ENCODE measurements at places on chromosomes 7 and 10.
A peak's percentile ranks its signal among the peaks of the same experiment; 100 is the strongest.

DNA sequence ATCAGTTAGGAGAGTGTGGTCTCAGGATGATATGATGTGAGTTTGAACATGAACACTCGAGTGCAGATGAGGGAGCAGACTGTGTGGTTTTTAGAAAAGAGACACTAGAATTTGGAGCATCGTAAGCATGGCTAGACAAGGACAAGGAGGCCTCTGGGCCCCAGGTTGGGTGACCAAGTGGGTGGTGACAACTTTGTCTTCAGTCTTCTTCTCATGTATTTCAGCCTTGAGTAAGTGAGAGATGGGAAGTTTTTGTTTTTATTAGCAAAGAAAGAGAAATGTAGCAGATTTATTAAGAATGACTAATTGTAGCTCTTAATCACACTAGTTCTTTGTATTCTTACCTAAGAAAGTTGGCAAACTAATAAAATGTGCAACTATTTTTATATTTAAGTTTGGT, 16.3 kb downstream of the TES start:
- DNase-seq, result no peak

- peak; percentile 85 for DNase-seq
These were observed 20.5 kb upstream of the PPP1R3C start for GRCh38 chr10:91653219-91653870.

GRCh38 chr10:58164517-58164916, 103.2 kb downstream of the IPMK start:
- no peak for DNase-seq

DNA sequence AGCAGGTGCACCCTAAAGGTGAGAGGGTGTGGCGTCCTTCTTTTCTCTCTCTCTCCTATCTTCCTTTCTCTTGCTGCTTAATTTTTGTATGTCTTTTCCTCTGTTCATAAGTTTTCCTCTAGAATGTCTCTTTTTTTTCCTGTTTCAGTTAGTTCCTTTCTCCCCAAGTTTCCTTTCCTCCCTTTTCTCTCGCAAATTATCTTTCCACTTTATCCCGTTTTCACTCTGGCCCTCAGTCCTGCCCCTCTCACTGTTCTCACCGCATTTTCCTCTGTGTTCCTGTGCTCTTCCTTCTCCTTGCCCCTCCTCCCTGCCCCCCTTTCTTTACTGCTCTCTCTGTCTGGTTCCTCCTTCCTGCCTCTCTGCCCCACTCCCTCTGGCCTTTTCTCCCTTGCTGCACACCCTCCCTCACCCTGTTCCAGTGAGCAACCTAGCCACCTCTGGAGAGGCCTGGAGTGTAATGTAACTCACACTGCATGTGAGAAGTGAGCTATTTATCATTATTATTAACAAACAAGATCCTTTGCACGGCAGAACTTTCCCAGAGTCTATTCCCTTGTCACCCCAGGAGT, 158.5 kb downstream of the C10orf105 start:
- no peak for DNase-seq

- no peak for DNase-seq
These were observed 74.3 kb downstream of the ANKRD7 start for GRCh38 chr7:118298771-118299170.

GRCh38 chr10:266974-267425, 131.7 kb downstream of the ZMYND11 start:
- peak; percentile 75 for DNase-seq

GRCh38 chr7:35477609-35478008, 217.3 kb downstream of the HERPUD2 start:
- DNase-seq, result no peak

GRCh38 chr10:6299743-6300105, 97.0 kb downstream of the PFKFB3 start:
- DNase-seq, result no peak

- DNase-seq, result no peak
These were observed 113.6 kb upstream of the NFE2L3 start for GRCh38 chr7:26038201-26038990.

DNA sequence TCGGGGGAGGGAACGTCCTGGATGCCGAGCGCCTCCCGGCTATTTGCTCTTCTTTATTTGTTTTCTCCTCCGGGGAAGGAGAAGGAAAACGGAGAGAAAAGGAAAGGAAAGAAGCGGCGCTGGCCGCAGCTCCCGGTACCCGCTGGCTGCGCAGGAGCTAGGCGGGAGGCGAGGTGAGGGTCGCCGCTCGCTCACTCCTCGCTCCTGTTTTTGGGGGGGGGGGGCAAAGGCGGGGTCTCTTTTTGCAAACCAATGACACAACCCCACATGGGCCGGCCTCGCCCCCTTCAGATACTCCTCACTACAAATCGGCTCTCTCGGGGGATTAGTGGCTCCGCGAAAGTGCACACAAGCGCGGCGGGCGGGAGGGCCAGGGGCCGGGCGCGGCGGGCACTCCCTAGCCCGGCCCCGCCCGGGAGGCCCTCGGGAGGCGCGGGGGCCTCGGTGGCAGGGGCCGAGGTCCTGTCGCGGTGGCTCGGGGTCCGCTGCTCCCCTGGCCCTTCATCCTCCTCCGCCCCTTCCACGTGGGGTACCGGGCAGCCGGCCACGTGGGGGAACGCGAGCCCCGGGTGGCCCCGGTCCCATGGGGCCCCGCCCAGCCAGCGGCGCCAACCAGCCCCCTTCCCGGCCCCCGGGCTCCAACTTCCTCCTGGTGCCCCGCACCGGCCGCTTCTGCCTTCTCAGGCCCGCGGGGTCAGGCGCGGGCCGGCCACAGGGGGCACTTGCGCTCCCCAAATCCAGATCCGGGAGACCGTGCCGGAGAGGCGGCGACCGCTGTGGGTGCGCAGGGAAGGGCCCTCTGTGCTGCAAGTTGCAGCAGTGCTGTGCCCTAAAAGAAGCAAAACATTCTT, 718 bp upstream of the CTBP2 start:
- peak; percentile 92 for DNase-seq

DNA sequence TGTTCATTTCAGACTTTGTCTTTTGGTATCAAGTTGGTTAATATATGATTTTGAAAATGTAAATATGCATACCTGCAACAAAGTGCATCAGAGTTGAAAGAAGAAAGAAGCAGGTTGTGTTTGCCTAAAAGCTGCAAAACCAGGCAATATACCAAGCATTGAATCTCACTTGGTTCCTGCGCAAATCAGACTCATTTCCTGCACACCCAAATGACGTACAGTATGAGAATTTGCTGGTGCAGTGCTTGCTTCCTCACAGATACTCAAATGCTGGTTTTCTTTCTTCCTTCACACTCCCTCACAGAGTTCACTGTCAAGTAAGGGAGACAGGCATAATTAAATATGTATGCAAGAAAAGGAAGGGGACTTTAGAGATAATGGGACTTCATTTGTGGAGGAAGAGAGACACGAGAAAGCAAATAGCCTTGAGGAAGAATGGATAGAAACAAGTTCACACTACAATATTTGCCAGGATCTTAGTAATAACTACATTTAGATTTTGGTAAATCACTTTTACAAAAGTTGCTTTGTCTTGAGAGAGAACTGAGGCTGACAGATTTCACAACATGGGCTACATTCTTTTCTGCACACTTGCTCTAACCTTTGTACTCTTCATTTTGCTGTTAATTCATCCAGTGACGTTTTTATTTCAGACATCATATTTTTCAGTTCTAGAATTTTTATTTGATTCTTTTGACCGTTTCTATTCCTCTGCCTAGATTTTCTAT, 56.9 kb upstream of the AOAH start:
- DNase-seq, result no peak

DNA sequence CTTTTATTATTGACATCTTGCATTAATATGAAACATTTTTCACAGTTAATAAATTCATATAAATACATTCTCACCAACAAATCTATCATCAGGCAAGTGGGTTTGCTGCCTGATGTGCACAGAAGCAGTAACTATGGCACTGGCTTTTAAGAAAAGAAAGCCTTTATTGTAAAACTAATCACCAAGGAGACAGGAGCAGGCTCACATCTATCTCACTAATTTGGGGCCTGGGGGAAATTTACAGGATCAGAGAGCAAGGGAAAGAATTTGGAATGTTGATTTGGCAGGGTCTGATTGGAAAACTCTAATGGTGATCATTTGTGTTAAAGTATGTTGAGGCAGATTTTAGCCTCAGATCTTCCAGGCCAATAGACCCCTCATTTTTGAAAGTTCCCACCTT, 605.7 kb downstream of the POM121L12 start:
- no peak for DNase-seq

DNA sequence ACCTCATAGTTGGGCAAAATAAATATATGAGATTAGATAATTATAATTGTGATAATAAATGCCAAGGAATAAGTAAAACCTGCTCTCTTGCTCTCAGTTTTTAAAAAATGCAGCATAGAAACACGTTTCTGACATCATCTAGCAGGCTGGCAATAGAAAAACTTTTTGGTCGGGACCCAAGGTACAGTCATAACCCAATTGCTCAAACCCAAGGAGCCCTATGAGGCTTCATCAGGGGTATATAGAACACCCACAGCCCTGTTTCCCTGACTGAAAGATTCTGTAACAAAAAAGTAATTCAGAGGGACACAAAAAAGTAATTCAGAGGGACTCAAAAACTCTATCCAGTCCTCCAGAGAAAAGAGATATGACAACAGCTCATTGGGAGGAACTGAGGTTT, 3.8 kb downstream of the PDE1C start:
- no peak for DNase-seq

DNA sequence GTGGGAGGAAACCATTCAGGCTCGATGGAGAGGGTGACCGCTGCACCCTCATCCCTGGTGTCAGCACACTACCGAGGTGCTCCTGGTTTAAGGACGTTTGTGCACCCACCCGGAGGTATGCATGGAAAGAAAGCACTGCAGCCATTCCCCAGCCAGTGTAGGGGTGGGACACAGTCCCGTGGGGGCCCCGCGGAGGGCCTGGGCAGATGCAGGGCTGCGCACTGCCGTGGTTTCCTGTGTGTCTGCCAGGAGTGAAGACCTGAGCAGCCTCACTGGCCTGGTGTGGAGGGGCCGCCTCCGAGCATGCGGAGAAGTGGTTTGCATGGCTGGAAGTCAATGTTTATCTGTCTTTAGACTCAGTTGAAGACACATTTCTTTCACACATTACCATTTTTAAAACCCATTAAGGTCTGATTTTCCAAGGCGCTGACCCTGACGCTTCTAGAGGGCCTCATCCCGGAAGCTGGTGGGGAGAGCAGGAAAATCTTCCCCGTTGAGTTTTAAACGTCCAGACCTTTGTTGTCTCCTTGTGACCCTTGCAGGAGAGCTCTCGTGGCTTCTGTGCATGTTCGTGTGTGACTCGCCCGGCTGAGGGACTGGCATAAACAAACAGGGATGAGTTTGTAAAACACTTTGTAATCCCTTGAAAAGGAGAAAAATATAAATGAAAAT, 188.1 kb downstream of the MGMT start:
- DNase-seq, result no peak

- DNase-seq, result no peak
These were observed 11.5 kb downstream of the DIP2C start for GRCh38 chr10:677750-678661.

GRCh38 chr10:24889639-24890038, 62.8 kb downstream of the PRTFDC1 start:
- DNase-seq, result peak; percentile 61

GRCh38 chr7:82961240-82961639, 201.4 kb downstream of the PCLO start:
- no peak for DNase-seq

DNA sequence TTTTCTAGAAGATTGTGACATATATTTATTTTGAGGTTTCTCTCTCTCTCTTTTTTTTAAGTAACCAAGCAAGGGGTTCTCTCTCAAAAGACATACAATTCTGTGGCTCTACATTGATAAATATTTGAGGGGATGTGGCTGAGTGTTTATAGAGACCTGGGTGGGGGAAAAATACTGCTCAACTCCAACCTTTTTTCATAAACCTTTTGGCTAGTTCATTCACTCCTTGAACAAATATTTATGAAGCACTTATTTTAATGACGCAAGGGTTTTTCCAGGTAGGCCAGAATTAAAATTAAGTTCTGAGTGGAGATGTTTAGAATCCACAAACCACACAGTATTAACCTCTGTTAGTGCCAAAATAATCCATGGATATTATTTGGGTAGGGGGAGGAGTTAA, 100.2 kb downstream of the PTPRE start:
- DNase-seq, result no peak

DNA sequence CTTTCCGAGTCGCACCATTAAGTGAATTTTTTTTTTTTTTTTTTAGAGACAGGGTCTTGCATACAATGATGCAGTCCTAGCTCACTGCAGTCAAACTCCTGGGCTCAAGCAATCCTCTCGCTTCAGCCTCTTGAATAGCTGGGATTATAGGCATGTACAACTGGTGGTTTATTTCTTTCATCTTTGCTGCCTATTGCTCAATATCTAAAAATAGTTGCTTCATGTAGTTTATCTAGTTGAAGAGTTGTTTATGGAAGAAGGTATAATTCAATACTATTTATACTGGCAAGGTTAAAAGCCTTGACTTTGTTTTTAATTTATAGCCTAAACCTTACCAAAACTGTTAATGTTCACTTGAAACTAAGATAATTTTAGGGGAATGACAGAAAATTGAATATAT, 66.9 kb downstream of the SEMA3D start:
- peak; percentile 56 for DNase-seq

DNA sequence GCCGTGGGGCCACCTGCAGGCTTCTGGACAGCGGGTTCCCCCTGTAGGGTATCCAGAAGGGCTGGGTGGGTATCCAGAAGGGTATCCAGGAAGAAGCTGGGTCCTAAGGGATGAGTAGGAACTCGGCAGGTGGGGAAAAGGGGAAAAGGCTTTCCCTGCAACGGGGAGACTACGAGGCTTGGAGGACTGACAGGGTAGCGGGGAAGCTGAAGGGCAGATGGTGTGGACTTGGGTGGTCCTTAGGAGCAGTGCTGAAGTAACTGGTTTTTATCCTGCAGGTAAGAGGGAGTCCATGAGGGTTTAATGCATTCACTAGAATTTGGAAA, 525 bp downstream of the UBE2D4 start:
- DNase-seq, result no peak

GRCh38 chr10:80442879-80443278, 11.2 kb upstream of the TSPAN14 start:
- no peak for DNase-seq

DNA sequence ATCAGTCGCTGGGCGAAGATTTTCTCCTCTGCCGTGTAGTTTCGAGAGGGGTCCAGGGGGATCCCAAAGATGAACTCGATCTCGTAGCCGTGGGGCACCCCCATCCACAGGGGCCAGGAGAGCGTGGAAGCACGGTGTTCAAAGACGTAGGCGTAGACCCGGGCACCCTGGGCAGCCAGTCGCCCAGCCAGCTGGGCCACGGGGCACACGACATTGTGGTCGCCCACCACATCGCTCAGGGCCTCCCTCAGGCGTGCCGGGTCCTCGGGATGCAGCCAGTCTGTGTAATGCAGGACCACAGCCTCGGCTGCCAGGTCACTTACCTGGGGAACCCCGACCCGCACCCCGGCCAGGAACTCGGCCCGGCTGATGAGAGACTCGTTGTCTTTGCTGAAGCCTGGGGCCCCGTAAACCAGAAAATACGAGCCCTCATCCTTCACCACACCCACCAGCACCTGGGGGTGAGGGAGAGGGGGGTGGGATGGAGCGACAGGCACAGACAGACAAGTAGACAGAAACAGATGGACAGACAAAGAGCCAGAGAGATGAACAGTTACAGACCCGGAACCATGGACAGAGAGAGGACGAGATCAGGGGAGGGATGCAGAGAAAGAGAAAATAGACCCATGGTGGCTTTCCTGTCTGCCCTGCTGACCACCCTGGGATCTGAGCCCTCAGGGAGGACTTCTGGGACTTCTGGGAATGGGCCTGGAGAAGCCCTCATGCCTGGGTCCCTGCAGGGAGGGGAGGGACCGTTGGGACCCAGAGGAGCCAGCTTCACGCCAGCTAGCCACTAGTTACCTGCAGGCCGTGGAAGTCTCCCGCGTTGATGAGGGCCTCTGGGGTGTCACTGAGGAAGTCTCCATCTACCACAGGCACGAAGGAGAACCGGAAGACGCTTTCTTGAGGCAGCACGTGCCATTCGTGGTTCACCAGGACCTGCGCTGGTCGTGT, 3.0 kb downstream of the ACHE start:
- DNase-seq, result no peak

GRCh38 chr10:3872712-3873329, 87.8 kb upstream of the KLF6 start:
- DNase-seq, result no peak

All from iris pigment epithelial cell (primary cell).